Hindlimb muscle (tissue), 1 donor: ENCODE measurements at places on chromosomes 1 and 21. TPM values are rescaled to one million over a fixed set of nuclear protein-coding genes. Genes with fewer than 3 reads are reported as not detected.

Gene FCGR3B
- not detected for polyA plus RNA-seq

Gene PEA15
- 117 TPM for polyA plus RNA-seq

Gene TFF2
- polyA plus RNA-seq = not detected

Gene RNU1-3
- not detected for polyA plus RNA-seq

Gene C1orf87
- 1.7 TPM for polyA plus RNA-seq

Gene S1PR1
- polyA plus RNA-seq = 14.0 TPM

Gene SLC22A15
- polyA plus RNA-seq = 0.90 TPM

Gene ZBTB21
- polyA plus RNA-seq = 4.7 TPM

Gene OR2G6
- not detected for polyA plus RNA-seq

Gene KRTAP21-2
- polyA plus RNA-seq = not detected

Gene OR2L2
- polyA plus RNA-seq = not detected

Gene ADGRL4
- polyA plus RNA-seq = 19.2 TPM

Gene RXFP4
- 0.36 TPM for polyA plus RNA-seq

Gene CFAP74
- 0.19 TPM for polyA plus RNA-seq

Gene CD160
- polyA plus RNA-seq = 1.1 TPM

Gene PPFIA4
- polyA plus RNA-seq = 69.4 TPM

Gene CCDC30
- 2.5 TPM for polyA plus RNA-seq

Gene TMOD4
- polyA plus RNA-seq = 27.4 TPM

Gene HPDL
- 1.8 TPM for polyA plus RNA-seq

Gene IL22RA1
- not detected for polyA plus RNA-seq

Gene CENPS
- 7.9 TPM for polyA plus RNA-seq

Gene TCEA3
- polyA plus RNA-seq = 430 TPM

Gene RCOR3
- polyA plus RNA-seq = 56.7 TPM

Gene SH2D2A
- polyA plus RNA-seq = 0.49 TPM

Gene BGLAP
- 3.3 TPM for polyA plus RNA-seq

Gene CA6
- polyA plus RNA-seq = not detected

Gene PSMG1
- polyA plus RNA-seq = 36.5 TPM

Gene C1orf53
- polyA plus RNA-seq = 1.0 TPM

Gene OR14C36
- polyA plus RNA-seq = not detected

Gene KCNT2
- 7.0 TPM for polyA plus RNA-seq

Gene LAD1
- polyA plus RNA-seq = 17.8 TPM

Gene IVL
- polyA plus RNA-seq = 0.36 TPM

Gene TNFRSF4
- 3.2 TPM for polyA plus RNA-seq

Gene MYBPHL
- polyA plus RNA-seq = 0.94 TPM

Gene TSPEAR
- 0.14 TPM for polyA plus RNA-seq

Gene AGT
- polyA plus RNA-seq = 17.9 TPM

Gene GNG12
- polyA plus RNA-seq = 37.1 TPM

Gene IFNAR1
- 24.3 TPM for polyA plus RNA-seq

Gene LIN28A
- polyA plus RNA-seq = not detected
